ENCODE measurements at places on chromosomes 7 and 10. TPM values are rescaled to one million over a fixed set of nuclear protein-coding genes. Genes with fewer than 3 reads are reported as not detected.

DKK1 gene
- 387 TPM for total RNA-seq

FIGNL1 gene
- total RNA-seq: 16.7 TPM

MARVELD1 gene
- 51.1 TPM for total RNA-seq

CDK14 gene
- 0.13 TPM for total RNA-seq

CYP2C8 gene
- total RNA-seq: not detected

GIMAP6 gene
- total RNA-seq: not detected

GALNT17 gene
- not detected for total RNA-seq

TRRAP gene
- total RNA-seq: 20.5 TPM

LDB1 gene
- total RNA-seq: 35.0 TPM

NUTM2B gene
- 0.43 TPM for total RNA-seq

C10orf105 gene
- not detected for total RNA-seq

MYO3A gene
- total RNA-seq: not detected

GDF10 gene
- total RNA-seq: 0.13 TPM

HDAC9 gene
- total RNA-seq: 0.25 TPM

TUBB8 gene
- total RNA-seq: 0.15 TPM

LRRTM3 gene
- not detected for total RNA-seq

TMEM176B gene
- total RNA-seq: not detected

EFCAB10 gene
- 2.4 TPM for total RNA-seq

PLXDC2 gene
- total RNA-seq: not detected

TET1 gene
- total RNA-seq: 0.71 TPM

NEUROG3 gene
- total RNA-seq: not detected

PSPH gene
- 23.9 TPM for total RNA-seq

PDSS1 gene
- total RNA-seq: 14.9 TPM
